ENCODE measurements at places on chromosomes 7 and 10. TPM values are rescaled to one million over a fixed set of nuclear protein-coding genes. Genes with fewer than 3 reads are reported as not detected.

The PLXDC2 gene
- total RNA-seq: 2.8 TPM

The ADIRF gene
- total RNA-seq: 195 TPM

The FAM237B gene
- total RNA-seq: not detected

The NEUROD6 gene
- not detected for total RNA-seq

The NUB1 gene
- 52.1 TPM for total RNA-seq

The HNRNPA2B1 gene
- total RNA-seq: 58.2 TPM

The PPP1R9A gene
- 1.7 TPM for total RNA-seq

The LBX1 gene
- not detected for total RNA-seq

All from smooth muscle cell of trachea (primary cell).